Fibroblast of skin of back (primary cell): ENCODE measurements at places on chromosomes 7 and 10.

DNA sequence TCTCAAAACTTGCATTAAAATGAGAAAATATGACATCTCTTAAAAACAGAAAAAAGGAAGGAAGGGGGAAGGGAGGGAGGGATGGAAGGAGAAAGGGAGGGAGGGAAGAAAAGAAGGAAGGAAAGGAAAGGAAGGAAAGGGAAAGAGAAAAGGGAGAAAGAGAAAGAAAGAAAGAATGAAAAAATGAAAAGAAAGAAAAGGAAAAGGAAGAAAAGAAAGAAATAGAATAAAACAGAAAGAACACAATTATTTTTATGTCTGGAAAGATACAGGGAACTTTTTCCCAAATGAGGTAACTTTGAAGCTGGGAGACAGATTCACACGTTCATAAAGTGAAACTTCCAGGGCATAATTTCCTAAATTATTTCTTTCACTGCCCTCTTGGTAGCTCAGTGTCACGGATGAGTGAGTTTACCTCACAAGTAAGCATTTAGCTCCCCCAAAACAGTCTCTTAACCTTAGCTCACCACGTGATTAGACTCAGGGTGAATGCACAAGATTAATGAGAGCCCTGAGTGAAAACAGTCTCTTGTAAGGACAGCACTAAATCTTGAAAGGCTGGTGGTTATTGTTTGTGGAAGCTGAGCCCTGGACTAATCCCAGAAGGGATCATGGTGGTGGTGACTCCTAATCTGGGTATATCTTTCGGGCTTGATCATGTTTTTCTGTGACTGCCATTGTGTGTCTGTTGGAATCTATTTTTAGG is 74.1 kb upstream of the HDAC9 start:
- no peak for DNase-seq

- DNase-seq, result peak; percentile 22
Observed at GRCh38 chr10:70492786-70493659, 14.5 kb downstream of the PALD1 start.

DNA sequence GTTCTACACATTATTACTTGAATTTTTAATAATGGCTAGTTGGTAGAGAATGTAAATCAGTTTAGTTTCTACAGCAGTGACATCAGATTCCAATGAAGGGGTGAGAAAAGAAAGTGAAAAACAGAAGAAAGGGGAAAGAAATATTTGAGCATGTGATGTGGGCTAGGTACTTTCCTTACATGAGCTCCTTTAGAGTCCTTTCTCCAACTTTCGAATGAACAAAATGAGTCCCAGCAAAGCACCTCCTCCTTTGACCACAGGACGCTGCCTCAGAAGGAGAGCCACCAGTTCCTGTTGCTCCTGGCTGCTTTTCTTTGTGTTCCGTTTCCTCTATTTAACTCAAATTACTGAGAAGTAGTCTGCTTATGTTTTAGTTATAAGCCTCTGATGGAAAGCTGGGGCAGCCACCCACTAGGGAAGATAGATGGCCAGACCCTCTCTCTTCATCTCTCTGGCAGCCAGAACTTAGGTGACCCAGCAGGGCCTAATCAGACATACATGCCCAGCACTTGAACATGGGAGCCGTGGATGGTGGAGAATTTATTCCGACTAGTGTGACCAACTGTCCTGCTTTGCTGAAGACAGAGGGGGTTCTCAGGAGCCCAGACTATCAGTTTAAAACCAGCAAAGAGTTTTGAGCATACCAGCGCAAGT is 82.4 kb upstream of the NME8 start:
- DNase-seq, result no peak

DNA sequence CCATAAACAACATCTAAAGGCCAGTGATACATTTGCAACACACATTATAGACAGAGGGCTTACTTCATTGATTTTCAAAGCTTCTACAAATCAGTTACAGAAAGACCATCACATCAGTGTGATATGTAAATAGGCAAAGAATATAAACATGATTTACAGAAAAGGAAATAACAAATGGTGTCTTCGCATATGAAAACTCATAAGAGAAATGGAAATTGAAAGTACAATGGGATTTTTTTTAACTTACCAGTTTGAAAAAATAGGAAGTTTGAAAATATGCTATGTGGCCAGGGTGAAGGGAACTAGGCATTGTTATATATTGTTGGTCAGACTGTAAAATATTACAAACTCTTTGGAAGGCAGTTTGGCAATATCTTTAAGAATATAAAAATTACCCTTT is 27.3 kb downstream of the SEC23IP start:
- DNase-seq, result no peak

DNA sequence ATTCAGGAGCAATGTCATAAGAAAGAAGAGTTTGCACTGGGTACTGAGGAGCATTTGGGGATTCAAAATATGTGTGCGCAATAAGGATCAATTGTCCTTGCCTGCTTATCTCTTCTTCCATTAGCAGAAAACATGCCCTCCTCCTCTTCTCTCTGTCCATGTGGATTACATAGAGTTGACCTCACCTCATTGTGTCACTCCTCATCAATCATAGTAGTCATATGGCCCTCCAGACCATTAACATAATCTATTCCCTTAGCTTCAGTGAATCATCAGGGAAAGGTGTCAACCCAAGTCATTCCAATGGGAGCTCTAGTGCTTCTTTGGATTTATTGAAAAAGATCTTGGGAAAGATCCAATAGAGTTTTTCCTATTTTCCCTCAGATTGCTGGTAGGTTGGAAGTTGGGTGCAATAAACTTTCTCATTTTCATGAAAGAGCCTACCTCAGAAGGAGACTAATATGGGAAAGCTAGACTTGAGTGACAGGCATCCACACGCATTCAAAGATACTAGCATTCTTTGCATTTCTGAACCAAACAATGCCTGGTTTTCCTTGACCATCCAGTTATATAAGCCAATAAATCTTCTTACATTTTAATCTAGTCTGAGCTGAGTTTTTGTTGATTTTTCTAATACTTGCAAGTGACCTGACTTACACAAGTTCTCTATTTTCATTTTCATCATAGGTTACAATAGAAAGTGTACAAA is 71.5 kb upstream of the FAM13C start:
- no peak for DNase-seq

DNA sequence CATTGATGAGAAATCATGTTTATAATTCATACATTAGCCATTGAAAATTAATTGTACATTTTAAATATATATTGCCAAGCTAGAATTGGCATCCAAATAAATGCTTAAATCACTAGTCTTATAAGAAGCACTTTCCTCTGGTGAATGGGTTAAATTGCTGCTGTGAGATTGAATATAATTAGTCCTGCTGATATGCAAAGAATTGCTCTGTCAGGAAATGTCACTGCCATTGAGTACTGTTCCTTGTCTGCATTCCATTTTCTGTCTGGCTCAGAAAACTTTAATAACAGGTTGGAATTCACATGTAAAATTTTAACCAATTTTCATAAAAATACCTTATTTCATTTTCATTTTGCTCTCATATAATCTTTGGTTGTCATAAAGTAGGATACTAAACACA is 589.1 kb downstream of the MAGI2 start:
- no peak for DNase-seq

DNA sequence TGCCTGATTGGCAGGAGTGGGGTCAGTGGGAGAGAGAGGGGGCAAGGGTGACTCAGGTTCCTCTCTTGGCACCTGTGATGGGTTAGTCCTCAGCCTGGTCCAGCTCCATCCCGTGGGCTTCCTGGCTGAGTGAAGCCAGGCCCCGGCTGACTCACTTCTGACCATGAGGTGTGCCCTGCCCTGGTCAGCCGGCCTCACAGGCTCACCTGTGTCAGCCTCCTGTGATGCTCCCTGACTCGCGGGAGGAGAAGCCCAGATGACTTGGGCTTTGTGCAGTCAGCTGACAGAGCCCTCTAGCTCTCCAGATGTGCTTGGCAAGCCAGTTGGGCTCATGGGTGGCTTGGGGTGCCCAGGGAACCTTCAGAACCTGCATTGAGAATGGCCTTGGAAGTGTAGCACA is 16.0 kb upstream of the PPIF start:
- DNase-seq, result no peak

- DNase-seq, result peak; percentile 89
Observed at GRCh38 chr10:68647672-68648341, 73.2 kb upstream of the CCAR1 start.

DNA sequence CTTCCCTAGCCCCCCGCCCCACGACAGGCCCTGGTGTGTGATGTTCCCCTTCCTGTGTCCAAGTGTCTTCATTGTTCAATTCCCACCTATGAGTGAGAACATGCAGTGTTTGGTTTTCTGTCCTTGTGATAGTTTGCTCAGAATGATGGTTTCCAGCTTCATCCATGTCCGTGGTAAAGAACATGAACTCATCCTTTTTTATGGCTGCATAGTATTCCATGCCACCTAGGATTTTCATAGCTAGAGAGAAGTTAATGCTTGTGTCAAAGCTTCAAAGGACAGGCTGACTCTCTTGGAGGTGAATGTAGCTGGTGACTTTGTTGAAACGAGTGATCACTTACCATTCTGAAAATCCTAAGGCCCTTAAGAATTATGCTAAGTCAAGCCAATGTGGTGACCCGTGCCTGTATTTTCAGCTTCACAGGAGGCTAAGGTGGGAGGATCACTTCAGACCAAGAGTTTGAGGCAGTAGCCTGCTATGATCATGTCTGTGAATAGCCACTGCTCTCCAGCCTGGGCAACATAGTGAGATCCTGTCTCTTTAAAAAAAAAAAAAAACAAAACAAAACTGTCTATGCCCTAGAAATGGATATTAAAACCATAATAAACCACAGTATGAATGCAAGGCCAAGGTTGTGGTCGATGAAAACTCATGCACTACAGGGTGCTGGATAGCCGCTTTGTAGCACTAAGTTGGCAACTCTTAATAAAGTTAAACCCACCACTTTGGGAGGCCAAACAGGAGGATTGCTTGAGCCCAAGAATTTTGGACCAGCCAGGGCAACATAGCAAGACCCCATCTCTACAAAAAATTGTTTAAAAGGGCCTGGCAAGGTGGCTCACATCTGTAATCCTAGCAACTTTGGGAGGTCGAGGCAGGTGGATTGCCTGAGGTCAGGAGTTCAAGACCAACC is 52.0 kb downstream of the CUL1 start:
- no peak for DNase-seq

- no peak for DNase-seq
Observed at GRCh38 chr10:91521439-91521838, 111.3 kb downstream of the HECTD2 start.

- DNase-seq, result no peak
Observed at GRCh38 chr10:79400146-79401004, 45.0 kb downstream of the ZCCHC24 start.

DNA sequence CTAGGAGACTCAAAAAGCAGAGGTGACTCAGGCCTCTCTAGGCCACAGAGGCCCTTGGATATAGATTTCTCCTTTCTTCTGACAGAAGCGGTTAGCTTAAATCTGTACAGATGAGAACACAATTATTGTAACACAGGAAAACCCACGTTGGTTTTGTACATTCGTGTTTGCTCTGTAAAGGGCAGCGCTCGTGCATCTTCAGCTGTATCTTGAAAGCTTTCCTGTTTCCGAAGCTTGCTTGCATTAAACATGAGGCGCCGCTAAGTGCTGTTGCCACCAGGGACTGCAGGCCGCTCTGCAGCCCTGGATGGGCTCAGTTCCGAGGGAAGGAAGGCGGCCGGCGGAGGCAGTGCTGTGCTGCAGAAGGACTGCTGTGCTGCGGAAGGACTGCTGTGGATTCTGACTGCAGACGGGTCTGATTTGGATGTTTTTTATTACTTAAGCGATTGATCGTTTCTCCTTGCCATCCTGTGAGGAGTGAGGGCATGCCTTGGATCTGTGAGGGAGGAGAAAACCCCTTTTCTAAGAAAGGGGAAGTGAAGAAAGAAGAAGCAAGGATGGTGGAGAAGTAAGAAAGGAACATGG is 53.3 kb downstream of the FHIP2A start:
- peak; percentile 79 for DNase-seq

GRCh38 chr7:104962781-104963180 is 51.2 kb upstream of the KMT2E start:
- no peak for DNase-seq

DNA sequence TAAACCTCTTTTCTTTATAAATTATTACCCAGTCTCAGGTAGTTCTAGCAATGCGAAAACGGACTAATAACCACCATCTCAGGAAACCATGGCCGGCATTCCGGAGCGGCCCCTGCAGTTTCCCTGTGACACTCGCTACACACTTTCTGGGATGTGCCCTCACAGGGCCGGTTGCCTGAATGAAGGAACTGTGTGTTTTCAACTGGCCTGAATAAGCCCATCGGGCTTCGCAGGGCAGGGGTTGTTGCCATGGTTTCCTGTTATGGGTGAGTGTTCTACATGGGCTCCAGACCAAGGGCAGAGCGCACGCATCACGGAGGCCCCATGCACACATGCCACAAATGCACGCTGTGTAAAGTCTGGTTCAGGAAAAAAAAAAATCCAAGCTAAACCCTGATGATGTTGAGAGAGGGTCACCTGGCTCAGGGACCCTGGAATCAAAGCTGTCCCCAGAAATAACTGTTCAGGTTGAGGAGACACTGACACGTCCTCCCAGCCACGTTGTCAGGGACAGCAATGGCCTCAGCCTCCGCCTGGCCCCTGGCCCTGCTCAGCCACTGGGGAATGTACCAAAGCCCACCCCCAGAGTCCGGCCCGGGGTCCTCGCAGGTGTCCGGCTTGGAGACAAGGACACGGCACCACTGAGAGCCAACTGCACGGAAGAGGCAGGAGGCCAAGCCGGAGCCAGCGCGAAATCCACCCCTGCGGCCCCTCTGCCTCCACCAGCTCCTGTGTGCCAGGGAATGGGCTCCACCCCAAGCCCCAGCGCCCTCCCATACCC is 47.9 kb downstream of the STK32C start:
- DNase-seq, result no peak

- DNase-seq, result no peak
Observed at GRCh38 chr10:98878418-98878817, 357.2 kb downstream of the HPSE2 start.

DNA sequence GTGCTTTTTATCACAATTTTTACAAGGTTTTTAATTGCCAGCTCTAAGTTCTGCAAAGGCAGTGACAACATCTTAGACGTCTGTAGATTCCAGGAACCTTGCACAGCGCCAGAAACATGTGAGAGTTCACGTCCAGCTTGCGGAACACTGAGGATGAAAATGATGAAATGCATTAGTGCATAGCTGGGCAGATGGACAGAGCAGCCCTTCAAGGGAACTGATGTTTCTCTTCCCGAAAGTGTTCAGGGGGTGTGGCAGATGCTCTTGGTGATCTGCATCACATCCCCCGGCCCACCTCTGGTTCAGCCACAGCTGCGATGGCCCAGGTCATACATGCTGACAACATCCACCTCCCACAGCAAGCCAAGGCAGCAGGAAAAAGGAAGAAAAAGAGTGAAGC is 40.9 kb downstream of the ITIH5 start:
- DNase-seq, result no peak

DNA sequence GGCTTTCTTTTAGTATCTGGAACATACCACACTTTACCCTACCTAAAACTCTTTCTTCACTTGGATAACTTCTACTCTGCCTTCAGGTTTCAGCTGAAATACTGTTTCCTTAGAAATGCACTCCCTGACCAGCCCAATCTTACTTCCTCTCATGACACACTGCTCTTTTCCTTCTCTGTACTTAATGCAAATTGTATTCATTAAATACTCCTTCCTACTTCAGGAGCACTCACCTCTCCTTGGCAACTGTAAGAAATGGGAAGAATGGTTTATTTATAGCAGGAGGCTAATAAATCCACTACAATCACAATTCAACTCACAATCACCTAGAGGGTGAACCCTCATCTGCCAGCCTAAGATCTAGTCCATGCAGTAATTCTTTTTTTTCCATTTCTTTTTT is 15.2 kb downstream of the ZCWPW1 start:
- no peak for DNase-seq

GRCh38 chr7:114084002-114084471 is 165.2 kb upstream of the PPP1R3A start:
- DNase-seq, result no peak

- DNase-seq, result peak; percentile 92
Observed at GRCh38 chr7:136528329-136528728, 340.1 kb upstream of the CHRM2 start.

- DNase-seq, result peak; percentile 93
Observed at GRCh38 chr10:3889961-3890522, 105.0 kb upstream of the KLF6 start.
